Stimulated activated CD4-positive, alpha-beta T cell treated with anti-CD3 and anti-CD28 coated beads, Interleukin-2, amount 100 ng/mL, for 24 hours (primary cell): ENCODE measurements at places on chromosomes 16 and 17.

GRCh38 chr16:86637744-86638143 is 59.4 kb downstream of the FOXL1 start:
- DNase-seq, result no peak

DNA sequence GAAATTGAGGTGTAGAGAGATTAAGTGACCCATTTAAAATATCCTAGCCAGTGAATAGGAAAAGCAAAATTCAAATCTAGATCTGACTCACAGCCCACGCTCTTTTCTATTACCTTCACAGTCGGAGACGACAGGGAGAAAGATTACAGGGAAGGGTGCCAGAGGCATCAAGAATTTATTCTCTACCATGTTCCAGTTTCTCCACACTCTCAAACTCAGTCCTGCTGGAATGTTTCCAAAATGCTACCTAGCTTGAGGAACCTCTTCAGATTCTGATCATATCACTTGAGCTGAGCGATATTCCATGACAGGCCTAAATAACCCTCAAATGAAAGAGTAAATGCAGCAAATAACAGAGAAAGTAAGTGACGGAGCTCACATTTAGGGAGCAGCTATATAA is 5.4 kb upstream of the PSMD7 start:
- DNase-seq, result no peak

GRCh38 chr16:12547608-12547922 is 256.1 kb downstream of the CPPED1 start:
- DNase-seq, result no peak

DNA sequence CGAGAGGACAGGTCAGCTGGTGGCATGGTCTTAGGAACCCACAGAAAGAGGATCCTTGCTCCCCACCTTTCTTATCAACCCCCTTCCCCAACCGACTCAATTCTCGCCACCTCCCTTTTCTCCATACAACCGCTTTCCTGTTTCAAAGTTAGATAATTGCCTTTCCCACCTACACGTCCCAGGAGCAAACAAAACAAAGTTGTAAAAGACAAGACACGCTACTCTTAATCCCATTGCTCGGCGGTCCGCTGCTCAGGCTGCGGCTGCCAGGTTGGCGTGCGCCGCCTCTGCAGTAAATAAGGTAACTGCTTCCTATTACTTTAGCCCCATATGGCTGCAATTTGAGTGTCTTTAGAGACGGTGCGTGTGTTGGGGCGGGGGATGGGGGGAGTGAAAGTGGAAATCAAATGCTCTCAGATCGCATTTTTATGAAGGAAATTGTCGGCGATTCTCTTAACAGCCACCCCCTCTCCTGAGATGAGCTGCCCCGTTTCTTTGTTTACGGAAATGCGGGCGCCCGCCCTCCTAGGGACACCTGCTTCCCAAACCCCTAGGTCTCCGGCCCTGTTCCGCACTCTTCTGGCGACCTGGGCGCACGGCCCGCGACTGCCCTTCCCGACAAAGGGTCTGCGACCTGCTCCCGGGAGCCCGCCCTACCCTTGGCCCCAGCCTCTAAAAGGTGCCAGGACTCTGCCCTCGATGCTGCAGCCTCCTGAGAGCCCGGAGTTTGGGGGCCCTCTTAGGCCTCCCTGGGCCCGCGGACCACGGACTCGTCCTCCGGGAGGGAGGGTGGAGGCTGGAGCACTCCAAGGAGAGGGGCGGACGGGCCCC is 3.7 kb upstream of the CBX8 start:
- peak; percentile 56 for DNase-seq

- no peak for DNase-seq
Measured at GRCh38 chr16:72833482-72833881, 214.4 kb downstream of the ZFHX3 start.

- no peak for DNase-seq
Measured at GRCh38 chr17:64003526-64004121, 5.5 kb downstream of the PRR29 start.

DNA sequence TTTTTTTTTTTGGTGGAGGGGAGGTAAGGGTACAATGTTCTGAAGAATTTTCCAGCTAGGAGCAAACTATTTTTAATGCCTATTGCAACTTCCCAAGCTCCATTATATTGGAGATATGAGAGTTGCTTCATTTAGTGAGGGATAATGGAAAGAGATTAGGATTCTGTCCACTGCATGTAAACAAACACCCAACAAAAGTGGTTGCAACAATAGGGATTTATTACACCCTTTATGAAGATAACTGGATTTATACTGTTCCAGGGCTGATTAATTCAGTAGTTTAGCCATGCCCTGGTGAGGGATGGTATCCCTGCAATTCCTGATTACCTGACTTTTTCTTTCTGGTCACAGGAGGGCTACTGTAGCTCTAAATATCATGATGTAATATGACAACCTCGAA is 40.5 kb downstream of the MAP2K6 start:
- no peak for DNase-seq

DNA sequence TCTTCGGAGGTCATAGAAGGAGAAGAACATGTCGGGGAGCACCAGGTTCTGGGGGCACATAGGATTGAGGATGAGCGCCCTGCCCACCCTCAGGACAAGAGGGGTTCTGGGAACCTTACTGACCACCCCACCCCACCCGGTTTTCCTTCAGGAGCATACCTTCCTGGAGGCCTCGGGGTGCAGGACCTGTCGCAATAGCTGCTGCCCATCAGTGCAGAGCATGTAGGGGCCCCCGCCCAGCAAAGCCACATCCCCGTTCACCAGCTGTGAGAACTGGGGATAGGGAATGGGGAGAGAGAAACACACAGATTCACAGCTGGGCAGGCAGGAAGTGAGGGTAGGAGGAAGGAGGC is 2.1 kb downstream of the ESRP2 start:
- no peak for DNase-seq

GRCh38 chr17:8117367-8117979 is 841 bp downstream of the ALOXE3 start:
- DNase-seq, result no peak
